Stimulated activated CD8-positive, alpha-beta memory T cell treated with anti-CD3 and anti-CD28 coated beads, Interleukin-15, amount 100 ng/mL, for 48 hours (primary cell): ENCODE measurements at places on chromosomes 6 and 20.

DNA sequence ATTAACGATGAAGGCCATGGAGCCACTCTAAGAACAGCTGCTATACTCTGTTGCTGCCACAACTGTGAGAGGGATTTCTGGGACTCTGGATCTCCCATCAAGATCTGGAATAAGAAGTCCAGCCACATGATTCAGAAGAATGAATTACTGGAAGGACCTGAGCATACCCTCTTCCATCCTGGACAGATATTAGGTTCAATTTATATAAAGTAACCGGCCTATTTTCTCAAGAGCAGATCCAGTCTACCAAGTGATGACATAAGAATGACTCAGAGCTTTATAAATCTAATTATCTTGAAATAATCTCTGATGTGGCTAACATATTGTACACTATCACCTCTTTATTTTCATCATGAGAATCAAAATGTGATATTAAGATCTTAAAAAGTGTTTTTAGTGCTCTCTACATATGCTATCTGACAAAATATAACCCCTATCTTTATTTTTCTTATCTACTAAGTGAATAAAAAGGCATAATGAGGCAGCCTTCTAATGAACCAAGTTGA lies 45.1 kb downstream of the COL9A1 start:
- DNase-seq = no peak

- DNase-seq = no peak
These were observed 8.4 kb downstream of the ADIG start for GRCh38 chr20:38589351-38589750.

DNA sequence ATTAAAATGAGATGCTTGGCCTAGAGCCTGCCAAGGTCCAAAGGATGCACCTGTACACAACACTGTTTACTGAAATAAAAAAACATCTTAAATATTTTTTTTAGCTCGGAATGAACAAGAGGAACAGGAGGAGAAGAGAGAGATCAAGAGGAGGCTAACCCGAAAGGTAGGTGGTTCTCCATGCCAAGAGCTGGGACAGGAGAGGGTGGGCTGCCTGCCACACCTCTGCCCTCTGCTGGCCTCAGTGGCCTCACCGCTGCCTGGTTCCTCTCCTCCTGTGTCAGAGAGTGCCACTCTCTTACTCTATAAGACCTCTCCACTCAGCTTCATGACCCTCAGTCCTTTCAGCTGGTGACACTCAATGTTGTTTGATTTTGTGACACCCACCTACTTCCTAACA lies 50.2 kb downstream of the TBC1D7 start:
- DNase-seq = no peak

GRCh38 chr6:7138921-7139358 lies 31.2 kb downstream of the RREB1 start:
- DNase-seq = no peak

- no peak for DNase-seq
These were observed 132.1 kb upstream of the SALL4 start for GRCh38 chr20:51934301-51935002.

DNA sequence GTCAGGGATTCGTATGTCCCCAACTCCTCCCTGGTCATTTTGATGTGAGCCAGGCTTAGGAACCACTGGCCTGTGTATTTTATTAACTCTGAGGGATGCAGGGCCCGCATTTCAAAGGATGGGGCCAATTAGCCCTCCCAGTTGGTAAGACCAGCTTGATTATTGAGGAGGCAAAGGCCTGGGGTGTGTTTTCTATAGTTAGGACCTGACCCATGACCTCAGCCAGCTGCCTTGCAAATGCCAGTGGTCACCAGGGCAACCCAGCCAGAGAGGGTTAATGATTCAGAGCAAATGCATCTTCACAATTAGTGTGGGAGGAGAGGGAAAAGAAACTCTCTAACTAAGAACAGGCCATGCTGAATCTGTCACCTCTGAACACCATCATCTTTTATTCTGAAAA lies 835.4 kb downstream of the MAFB start:
- DNase-seq = no peak

GRCh38 chr6:14129575-14129974 lies 12.0 kb downstream of the CD83 start:
- no peak for DNase-seq

DNA sequence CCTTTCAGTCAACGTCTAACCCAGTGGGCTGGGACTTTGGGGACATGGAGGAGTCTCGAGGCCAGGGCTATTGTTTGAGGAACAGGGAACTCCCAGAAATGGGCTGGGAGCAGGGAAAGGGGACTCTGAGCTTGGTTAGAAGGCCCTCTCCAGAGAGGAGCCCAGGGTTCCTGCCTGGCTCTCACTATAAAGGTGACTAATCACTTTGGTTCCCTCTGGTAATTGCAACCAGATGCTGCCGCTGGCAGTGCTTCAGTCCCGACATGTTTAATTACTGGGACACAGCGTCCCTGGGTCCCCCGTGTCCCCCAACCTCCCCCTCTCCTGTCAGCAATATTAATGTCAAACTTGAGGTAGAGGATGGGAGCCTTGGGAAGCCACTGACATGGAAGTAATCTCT lies 5.0 kb upstream of the GDF5 start:
- DNase-seq = no peak

- no peak for DNase-seq
These were observed 46.8 kb upstream of the FAM83C start for GRCh38 chr20:35339007-35339406.

DNA sequence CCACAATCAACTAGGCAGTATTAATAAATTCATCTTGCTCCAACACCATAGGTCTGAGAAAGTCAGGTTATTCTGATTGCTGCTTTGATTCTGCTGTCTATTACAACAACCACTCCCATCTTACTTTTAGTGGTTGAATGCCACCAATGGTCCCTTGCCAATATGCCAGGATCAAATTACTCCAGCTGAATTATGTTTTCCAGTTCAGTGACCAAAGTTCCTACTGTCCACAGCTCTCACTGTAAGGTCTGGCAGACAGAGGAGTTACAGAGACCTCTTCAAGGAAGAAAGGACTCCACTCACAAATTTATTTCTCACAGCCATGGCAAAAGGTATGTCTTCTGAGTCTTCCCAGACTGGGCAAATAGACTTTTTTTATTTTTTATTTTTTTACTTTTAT lies 557.0 kb downstream of the HAO1 start:
- no peak for DNase-seq

DNA sequence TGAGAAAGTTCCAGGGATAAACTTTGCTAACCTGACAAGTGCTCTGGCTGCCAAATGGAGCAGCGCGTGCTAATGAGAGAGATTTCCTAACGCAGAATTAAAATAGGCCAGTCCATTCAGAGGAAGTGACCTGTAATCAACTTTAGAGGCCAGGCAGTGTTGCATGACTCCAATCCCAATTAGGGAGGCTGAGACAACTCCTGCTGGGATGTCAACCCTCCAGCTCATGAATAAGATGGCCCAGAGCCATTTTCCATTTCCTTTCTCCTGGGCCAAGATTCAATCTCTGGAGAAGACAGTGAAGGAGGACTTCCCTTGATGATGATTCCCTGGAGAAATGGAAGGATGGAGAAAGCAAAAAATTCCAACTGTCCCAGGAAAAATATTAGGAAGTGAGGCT lies 241.5 kb upstream of the RNF24 start:
- no peak for DNase-seq
